Activated CD4-positive, alpha-beta T cell treated with anti-CD3 and anti-CD28 coated beads, Interleukin-2, amount 50 U/mL, for 24 hours (primary cell): ENCODE measurements at places on chromosomes 4 and X.

GRCh38 chr4:109233570-109233969 is 68.9 kb downstream of the COL25A1 start:
- DNase-seq, result no peak

DNA sequence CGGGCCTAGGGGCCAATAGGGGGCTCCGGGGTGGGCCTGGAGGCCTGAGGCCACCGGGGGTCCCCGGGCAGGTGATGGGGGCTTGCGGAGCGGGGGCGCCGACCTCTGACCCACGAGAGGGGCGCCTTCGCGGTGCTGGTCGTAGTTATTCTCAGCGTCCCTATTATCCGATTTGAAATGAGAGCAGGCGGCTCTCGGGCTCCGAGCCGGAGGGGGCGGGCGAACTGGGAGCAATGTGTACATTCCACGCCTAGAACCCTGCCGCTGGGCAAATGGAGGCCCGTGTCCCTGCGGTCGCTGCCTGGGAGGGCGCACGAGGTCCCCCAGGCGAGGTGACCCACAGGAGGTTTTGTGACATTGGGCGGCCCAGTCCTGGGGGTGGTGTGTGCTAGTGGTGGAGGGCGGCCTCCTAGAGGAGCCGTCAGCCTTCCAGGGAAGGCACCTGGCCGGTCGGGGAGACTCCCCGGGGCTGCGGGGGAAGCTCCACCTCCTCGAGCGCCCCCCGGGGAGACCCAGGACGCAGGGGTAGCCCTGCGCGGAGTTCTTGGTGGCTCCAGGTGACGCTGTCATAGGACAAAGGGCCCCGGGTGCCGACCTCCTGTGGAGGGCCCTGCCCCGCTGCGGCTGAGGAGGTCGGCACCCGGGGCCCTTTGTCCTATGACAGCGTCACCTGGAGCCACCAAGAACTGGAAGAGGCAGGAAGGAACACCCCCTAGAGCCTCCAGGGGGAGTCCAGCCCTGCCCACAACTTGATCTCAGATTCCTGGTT is 102.6 kb upstream of the PRKX start:
- peak; percentile 3 for DNase-seq

DNA sequence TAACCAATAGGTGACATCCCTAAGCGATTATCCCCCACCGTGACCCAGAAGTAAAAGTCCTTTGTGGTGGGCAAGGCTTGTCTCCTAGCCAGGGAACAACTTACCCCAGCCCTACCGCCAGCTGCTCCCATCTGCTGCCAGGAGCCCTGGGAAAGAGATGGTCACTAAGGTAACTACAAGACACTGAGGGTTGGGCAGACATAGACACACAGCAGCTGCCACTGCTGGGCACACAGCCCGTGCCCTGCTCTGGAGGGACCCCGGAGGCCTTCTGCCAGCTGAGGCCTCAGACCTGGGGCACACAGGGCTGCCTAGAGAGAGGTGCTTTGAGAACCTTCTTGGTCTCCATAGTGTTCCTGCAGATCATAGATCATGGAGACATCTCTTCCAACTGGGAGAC is 53.0 kb upstream of the PROM1 start:
- DNase-seq, result no peak

DNA sequence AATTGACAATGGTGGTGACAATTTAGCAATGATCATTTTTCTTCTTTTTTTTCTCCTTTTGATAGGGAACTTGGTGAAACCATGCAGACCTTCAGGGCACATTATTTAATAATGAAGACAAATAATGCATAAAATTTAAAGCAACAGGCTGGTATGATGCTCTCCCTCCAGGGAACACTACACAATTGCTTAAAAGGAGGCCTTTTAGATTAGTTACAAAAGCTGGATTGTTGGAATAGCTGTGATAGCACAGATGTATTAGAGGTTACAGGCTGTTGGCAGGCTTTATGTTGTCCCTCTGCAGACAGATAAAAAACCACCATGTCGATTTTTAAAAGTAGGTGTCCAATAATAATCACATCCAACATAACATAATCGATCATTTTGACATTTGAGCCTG is 307.0 kb downstream of the ADGRL3 start:
- DNase-seq, result no peak

DNA sequence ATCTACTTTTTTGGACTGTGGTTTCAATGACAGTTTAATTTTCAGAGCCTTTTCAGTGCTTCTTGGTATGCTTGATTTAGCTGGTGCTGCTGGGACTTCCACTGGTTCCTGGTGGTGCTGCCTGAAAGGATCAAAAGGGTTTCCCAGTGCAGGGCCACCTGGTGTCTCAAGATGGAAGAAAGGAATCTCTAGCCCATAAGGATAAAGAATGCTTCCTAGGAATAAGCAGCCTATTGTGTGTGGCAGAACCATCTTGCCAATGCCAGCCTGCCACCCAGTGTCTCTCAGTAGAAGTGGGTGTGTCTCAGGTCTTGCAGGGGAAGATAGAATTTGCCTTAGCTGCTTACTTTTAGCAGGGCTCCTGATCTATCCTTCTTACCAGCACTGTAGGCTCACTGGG is 15.0 kb upstream of the RAI2 start:
- DNase-seq, result no peak

GRCh38 chrX:840556-840955 is 210.0 kb downstream of the SHOX start:
- DNase-seq, result no peak

DNA sequence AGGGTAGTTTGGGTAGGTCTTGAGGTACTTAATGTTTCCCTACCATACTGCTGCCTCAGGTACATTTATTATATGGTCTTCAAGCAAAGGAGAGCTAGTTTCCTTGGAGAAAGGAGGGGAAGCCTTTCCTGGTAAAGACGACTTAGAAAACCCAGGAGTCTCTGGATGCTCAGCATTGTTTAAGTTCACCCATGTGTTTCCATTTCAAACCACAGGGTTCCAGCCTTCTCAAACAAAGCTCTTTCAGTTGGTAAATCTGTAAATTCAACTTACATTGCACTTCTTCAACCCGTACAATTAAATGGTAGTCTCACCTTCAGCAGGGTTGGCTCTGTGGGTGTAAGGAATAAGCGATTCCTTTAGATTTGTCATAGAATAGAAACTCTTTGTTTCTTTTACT is 111.9 kb upstream of the UNC5C start:
- no peak for DNase-seq

- DNase-seq, result no peak
These were observed 93.3 kb downstream of the TTC29 start for GRCh38 chr4:146852360-146852759.

GRCh38 chr4:8704632-8705031 is 112.1 kb downstream of the CPZ start:
- no peak for DNase-seq

- no peak for DNase-seq
These were observed 140.5 kb downstream of the KLHL8 start for GRCh38 chr4:87079967-87080366.
